ENCODE measurements at places on chromosomes 4 and X.

DNA sequence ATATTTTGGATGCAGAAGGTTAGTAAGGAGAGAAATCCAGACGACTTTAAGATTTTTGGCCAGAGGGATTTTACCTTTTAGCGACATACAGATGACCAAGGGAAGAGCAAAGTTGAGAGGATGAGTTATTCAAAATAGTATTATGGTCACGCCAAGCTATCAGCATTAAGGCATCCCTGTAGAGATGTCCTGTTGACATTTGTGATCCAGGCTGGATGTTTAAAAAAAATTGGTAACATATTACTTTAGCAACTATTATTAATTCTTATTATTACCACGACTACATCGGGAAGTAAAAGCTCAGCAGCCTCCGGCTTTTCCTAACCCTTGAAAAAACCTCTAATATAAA is 562 bp upstream of the OSTC start:
- no peak for DNase-seq

- no peak for DNase-seq
These were observed 89.8 kb downstream of the PDGFRA start for GRCh38 chr4:54318904-54319303.

DNA sequence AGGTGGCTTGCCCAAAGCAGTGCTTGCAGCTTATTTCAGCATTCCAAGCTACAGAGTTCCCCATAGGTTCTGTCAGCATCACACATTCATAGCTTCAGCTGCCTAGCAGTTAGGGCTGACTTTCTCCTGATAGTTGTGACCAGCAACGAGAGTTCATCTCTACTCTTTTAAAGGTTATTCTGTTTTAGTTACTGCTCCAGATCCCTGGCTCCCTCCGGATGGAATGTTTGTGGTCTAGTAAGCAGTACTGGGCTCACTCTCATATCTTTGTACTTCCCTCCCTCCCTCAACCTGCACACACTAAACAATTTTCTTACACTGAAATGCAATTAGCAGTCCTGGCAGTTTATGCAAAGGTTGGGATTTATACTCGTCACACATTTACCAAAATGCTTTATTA is 43.9 kb downstream of the PTTG2 start:
- DNase-seq = no peak

GRCh38 chr4:145502809-145503208 is 21.2 kb downstream of the SMAD1 start:
- no peak for DNase-seq

- DNase-seq = no peak
These were observed 79.2 kb upstream of the BOD1L1 start for GRCh38 chr4:13706716-13707115.

DNA sequence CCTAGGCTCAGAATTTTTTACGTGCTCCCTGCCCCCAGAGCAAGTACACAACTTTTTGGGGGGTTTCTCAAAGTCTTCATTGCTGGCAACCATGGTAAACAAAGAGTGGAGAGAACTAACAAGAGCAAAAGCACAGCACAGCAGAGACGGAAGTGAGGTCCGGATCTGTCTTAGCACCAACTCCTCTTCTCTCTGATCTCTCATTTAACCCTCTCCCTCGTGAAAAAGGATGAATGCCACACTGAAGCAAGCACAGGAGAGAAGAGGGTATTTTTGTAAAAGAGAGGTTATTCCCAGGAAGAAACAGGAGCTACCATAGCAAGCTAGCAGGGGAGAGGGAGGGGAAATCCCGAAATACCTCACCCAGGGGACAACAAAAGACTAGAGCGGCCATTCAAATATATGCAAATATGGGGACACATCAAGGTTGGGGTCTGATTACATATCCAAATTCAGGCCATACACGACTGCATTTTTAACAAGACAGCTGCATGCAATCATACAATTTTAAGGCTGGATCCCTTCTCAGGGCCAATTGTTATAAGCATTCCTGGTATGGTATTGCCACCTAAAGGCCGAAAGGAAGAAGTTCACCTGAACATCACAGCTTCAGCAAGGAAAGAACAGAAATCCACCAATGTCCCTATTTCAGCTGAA is 46.6 kb downstream of the CD40LG start:
- DNase-seq = no peak

- DNase-seq = no peak
These were observed 43.6 kb upstream of the BEX4 start for GRCh38 chrX:103171353-103171752.

DNA sequence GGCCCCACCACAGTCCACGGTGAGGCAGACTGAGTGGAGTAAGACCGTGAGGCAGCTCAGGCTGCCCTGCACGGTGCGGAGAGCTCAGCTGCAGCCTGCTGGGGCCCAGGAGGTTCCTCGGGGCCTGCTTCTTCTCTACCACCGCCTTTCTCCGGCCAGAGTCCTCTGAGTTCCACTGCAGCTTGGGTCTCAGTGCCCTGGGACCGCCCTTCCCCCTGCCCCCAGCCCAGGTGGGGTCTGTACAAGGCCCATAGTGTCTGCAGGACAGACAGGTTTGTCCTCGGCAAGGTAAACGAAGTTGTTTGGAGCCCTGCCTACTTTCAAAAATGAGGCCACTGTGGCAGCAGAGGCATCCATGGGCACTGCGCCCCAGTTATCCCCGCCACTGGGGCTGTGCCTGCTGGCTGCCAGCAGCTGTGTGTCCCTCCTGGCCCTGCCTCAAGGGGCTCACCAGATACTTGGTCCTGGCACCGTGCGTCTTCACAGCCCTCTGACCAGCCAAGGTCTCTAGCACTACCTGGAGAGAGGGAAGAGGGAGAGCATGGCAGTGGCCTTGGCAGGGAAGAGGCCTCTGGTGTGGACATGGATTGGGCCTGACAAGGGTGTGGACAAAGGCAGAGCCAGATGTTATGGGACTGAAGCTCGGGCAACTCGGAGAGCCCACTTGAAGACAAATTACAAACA is 4.0 kb downstream of the IRAK1 start:
- DNase-seq = no peak

DNA sequence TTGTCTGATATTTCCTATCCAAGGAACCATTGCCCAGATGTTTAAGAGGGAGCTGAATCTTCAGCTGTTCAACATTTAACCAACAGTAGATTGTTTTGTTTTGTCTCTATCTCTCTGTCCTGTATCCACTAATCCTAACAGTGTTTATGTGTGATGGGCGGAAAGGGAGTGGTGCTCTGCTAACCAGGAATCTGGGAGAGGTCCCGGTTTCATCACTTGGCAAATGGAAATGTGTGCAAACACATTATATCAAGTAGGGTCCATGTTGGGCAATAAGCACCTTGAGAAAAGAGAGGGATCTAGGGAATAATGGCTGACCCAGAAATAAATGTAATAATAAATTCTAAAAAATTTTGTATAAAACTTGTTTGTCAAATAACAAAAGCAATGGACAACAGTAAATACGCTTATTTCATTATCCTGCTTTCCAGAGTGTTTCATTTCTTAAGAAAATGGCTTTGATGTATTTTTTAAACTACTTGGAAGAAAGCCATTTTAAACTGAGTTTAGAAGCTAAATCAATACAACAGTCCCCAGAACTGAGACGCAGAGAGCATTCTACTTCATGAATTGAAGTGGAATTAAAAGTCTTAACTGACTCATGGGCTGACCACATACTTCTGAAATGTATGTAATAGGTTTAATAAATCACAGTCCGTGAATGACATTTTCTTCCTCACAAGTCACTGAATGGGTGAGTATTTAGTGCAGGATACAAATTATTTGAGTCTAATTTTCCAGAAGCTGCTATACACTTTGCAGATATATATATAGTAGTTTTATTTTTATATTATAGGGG is 55.8 kb downstream of the EMCN start:
- no peak for DNase-seq

DNA sequence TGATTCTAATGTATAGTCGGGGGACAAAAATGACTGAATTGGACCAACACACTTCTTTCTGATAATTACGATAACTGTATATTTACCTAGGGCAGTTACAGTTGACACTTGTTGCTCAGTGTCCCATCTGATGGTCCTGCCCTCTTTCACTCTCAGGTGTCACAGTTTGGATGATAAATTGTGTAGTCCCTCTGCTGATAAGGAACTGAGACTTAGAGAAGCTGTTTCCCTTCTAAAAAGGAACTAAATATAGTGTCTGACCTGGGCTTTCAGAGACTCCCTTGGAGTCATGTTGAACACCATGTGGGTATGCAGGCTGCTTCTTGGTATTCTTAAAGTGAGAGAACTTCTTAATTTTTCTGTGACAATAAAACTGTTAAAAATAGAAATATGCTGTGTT is 23.7 kb upstream of the PNPLA4 start:
- no peak for DNase-seq

- no peak for DNase-seq
These were observed at the start of gene AFF2 for GRCh38 chrX:148500423-148501385. Gene AFF2, plus strand, starts transcription at chrX:148500617. Its CDS starts 481 bp downstream, at chrX:148501098.

DNA sequence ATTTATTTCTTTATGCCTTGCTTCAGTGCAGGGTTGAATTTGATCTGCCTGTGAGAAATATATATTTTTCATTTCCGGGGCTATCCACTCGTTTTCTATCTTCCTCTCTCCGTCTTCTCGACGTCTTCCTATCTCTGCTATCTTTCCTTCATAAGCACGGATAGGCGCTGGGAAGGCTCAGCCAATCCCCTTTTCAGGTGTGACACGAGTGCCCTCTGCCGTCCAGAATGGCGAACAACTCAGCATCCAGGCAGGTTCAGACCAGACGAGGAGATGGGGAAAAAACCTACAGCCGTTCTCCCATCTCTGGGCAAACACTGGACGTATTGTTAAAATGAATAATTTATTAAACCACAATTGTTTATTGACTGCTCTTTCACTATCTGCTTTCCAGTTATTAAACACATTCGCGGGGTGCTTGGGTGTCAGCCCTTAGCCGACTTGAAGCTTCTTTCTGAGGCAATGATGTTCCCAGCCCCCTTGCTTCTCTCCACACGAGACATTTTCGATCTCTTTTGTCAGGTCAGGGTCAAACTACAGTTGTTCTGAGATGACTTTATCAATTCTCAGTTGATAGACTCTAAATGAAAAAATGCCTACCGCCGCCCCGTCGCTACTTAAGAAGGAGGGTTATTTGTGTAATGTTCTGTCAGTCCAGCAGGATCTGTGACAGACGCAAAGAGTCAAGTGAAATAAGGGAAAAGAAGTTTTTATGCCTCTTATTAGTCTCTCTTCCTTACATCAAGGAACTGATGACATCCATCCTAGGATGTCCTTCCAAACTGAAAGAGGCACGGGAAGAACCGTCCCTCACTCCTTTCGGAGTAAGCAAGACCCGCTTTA is 96.3 kb upstream of the NOCT start:
- peak; percentile 2 for DNase-seq

DNA sequence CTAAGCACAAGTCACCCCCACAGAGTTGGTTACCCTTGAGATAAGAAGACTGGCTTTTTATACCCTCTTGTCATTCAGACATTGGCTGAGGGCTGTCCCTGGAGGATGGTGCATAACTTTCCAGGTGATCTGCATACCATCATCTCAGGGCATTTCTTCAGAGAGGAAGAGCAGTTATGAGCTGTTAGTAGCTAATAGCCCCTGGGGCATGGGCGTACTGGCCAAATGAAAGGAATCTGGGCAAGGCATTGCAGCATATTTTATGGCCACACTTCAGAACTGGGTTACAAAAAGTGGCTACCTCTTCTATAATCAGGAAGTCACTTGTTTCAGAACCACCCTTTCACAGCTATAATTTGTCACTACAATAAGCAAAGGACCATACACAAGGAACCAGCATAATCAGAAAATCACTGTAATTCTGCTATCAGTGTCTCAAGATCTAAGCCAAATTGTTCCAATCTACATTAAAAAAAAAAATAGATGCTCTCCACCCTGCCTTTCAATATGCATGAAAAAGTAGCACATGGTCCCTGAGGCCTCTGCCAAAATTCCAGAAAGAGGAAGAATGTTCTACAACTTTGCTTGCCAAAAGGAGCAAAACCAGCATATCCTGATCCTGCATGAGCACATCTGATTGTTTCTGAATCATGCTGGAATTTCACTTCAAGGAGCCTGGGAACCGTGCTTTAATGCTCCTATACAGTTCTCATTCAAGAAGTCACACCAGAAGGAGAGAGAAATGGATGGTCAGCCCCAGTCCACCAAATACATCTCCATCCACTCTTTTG is 92.0 kb downstream of the TMEM144 start:
- no peak for DNase-seq

DNA sequence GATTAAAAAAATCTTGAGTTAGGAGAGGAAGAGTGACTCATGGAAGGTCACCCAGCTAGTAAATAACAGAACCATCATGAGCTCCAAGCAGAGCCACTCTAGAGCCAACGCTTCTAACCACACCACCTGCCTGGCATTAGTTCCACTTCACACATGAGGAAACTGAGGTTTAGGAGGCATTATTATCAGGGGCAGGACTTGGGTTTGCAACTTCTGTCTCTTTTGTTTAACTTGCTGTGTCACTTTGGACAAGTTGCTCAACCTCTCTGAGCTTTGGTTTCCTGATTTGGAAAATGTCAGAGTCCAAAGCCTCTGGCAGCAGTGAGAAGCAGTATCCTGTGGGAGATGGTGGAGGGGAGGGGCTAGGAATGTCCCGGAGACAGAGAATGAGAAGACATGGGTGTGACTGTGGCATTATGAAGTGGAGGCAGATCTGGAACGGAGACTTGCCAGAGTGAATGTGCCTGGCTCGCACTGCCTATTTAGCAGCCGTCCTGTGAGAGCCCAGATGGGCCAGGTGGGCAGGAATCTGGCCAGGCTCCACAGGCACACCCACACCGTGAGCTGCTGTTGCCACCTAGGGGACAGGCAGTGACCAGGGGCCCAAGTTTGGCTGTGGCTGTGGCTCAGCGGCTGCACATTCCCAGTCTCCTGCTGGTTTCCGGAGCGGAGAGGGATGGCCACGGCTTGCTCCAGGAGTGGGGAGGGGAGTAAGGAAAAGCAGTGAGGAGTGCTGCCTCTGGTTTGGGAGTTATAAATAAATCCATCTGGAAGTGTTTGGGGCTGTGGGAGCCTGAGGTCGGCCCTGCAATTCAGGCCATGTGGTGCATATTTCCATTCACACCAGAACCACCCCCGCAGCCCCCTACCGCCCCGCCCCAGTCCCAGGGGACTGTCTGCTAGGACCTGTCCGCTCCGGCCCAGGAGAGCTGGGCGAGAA is 93.4 kb downstream of the NHSL2 start:
- no peak for DNase-seq

DNA sequence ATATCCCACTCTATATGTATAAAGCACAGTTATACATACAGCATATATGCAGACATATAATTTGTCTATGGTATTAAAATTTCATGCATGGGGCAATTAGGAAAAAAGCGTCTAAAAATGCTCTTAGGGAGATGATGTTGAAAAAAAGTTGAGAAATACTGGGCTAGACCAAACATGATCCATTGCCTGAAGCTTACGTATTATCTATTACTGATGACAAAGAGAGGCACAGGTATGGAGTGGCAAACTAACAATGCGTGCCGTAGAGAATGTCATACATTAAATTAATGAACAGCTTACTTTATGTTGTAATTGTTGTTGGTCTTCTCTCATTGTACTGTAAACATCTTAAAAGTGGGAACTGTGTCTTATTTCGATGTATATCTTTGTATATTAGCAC is 13.9 kb downstream of the RHOH start:
- DNase-seq = no peak

- no peak for DNase-seq
These were observed 1144.2 kb downstream of the FAT4 start for GRCh38 chr4:126458993-126459392.

Measured in activated CD8-positive, alpha-beta memory T cell treated with anti-CD3 and anti-CD28 coated beads for 4 hours (primary cell).